ENCODE measurements at places on chromosomes 16 and 17.
A peak's percentile ranks its signal among the peaks of the same experiment; 100 is the strongest.

GRCh38 chr16:19710991-19711545 lies 7.0 kb downstream of the KNOP1 start:
- no peak for DNase-seq

GRCh38 chr16:75317101-75317522 lies 65.7 kb upstream of the BCAR1 start:
- no peak for DNase-seq

DNA sequence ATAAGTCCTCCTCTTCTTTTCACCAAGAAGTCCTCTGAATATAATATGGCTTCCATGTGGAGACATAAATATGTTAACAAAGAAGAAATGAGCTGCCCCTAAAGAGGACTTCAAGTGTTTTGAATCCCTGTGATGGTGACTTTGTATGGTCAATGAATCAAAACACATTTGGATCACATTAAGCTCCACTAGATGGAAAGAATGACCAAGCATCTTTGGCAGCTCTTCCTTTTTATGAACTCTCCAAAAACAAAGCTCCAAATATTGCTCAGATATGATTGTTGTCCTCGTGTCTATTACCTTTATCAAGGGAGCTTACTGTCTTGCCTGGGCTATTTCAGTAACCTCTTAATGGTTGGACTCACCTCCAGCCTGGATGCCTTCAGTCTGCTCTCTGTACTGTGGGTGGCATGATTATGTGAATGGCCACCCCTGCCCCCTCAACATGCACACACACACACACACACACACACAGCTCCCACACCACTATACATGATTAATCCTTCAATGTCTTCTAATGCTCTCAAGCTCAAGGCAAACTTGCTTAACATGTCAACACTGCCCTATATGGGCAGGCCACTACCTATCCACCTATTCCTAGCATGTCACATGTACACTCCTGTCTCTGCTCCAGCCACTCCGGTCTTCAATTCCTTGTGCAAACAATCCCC lies 346.6 kb upstream of the SALL1 start:
- DNase-seq, result no peak

GRCh38 chr17:3440451-3440850 lies 6.8 kb upstream of the OR1E2 start:
- no peak for DNase-seq

- no peak for DNase-seq
Observed at GRCh38 chr17:68296217-68297191, 5.2 kb downstream of the ARSG start.

- peak; percentile 42 for DNase-seq
Observed at GRCh38 chr17:2122641-2123302, 67.9 kb downstream of the HIC1 start.

GRCh38 chr16:53372992-53373871 lies 61.0 kb upstream of the RBL2 start:
- DNase-seq, result no peak

DNA sequence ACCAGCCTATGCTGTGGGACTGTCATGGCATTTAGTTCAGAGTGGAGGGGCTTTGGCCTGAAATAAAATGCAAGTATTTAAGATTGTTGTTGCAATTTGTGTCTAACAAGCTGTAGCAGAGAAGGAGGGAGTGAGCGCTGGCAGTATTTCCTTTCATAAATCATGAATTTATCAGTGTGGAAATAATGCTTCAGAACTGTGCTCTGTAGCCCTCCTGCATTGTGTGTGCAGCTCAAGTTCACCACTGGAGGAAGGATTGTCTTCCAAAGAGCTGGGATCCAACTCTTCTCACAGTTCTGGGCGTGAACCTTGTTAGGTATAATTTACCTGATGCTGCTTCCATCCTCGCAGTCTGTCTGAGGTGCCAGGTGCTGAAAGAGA lies 15.1 kb downstream of the SNX11 start:
- DNase-seq, result no peak

DNA sequence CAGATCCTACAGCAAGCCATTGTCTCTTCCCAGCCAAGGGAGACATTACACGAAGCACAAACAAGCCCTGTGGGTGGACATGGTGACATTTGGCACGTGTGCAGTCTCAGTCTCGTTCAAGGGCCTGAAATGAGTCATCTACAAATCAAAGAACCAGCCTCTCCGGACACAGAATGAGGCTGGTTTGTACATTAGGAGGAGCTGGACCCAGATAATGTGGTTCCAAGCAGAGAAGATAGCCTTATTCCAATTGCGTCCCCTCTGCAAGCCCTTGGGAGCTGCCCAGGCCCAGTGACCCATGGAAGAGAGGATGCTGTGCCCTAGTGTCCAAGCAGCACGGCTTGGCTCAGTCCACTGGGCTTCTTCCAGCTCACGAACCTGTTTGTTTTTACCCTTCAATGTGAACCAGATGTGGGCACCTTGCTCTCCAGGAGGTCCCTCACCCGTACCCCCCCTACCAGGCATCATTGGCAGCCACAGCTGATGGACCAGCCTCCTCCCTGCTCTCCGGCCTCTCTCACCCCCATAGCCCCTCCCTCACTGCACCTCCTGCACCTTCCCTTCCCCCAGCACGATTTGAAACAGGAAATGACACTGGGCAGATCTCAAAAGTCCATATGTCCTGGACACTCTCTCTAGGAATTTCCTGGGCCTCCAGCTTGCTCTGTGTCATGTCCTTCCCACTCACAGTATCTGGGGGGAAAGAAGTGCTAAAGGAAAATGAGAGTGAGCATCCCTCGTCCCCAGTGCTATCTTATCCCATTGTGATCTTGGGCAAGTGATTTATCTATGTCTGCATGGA lies 26.2 kb downstream of the KPNA2 start:
- no peak for DNase-seq

- DNase-seq, result no peak
Observed at GRCh38 chr16:14232106-14232864, 161.2 kb downstream of the MRTFB start.

DNA sequence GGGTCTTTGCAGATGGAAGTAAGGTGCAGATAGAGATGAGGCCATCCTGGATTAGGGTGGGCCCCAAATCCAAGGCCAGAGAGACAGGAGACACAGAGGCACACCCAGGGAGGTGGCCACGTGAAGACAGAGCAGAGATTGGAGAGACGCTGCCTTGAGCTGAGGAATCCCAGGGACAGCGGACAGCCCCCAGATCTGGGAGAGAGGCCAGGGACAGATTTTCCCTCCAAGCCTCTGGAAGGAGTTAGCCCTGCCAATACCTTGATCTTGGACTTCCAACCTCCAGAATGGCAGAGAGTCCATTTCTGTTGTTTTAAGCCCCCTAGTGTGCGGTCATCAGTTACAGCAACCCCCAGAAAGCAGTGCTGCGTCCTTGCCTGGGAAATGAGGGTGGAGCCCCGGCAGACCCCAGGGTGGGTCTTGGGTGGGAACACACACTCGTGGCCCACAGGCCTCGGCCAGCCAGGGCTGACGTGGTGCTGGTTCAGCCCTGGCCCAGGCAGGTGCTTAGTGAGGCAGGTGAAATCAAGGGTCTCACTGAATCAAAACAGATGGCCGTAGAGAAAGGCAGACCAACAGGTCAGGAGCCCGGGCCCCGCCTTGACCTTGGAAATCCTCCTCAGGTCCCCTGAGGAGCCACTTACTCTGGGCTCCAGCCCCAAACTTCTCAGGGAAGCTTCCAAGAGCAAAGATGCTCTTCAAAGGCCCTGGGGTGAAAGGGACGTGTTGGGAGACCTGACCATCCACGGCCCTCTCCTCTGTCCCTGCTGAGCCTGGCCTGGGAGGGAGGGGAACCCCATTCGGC lies 169.3 kb downstream of the RBFOX3 start:
- DNase-seq, result no peak

GRCh38 chr17:77208217-77208808 lies 67.5 kb downstream of the SEC14L1 start:
- DNase-seq, result peak; percentile 71

GRCh38 chr17:83196366-83196765 lies 117.0 kb downstream of the METRNL start:
- DNase-seq, result no peak

DNA sequence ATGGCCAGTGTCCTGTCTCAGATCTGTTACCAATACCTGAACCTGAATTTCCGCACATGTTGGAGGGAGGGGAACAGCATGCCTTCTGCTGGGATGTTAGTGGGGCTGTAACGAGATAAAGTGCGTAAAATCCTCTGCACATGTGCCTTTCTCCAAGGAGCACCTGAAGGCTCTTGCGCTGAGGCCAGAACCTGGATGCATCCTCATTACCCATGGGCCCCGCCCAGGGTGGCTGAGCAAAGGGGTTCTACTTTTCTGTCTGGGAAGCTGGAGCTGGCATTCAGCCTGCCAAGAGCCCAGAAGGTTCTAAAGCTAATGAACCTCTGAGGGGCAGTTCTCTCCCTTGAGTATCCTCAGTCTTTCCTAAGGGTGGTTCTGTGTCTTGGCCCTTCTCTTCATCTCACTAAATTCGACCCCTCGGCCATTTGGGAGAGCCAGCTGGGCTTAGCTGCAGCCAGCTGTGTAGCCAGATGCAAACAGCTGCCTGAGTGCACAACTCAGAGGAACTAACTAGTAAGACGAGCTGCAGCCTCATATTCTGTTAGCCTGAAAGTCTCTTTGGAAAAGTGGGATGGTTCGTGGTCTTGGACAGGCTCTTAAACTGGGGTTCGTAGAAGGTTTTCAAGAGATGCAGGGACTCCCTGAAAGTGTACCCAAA lies 2.5 kb downstream of the ITGA3 start:
- DNase-seq, result no peak

GRCh38 chr16:4373909-4374742 lies 2.5 kb downstream of the VASN start:
- DNase-seq, result peak; percentile 51

DNA sequence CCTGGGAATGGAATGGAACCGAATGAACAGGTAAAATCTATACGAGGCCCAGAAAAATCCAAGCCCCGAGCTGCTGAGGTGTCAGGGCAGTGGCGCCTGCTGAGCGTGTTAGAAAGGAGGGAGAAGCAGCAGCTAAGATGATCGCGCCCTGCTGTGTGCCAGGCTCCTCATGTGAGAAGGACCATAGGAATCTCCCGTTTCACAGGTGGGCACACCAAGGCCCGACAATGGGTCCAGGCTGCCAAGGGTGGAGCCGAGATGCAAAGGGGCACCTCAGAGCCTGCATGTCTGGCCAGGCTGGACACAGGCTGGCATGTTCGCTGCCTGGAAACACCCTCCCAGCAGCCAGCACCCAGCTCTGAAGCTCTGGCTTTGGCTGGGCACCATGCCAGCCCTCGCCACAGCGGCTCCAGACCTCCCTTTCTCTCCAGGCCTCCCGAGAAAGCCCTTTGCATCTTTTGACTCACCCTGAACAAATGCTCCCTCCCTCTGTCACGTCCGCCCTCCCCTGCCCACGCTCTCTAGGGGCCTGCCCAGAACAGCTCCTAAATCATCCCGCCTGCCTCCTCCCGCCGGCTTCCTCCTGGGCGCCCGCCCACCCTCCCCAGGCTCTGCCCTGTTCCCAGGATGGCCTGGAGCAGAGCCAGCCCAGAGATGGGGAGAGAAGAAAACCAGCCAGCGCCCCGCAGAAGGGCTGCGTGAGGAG lies 217.8 kb upstream of the GSE1 start:
- peak; percentile 34 for DNase-seq

DNA sequence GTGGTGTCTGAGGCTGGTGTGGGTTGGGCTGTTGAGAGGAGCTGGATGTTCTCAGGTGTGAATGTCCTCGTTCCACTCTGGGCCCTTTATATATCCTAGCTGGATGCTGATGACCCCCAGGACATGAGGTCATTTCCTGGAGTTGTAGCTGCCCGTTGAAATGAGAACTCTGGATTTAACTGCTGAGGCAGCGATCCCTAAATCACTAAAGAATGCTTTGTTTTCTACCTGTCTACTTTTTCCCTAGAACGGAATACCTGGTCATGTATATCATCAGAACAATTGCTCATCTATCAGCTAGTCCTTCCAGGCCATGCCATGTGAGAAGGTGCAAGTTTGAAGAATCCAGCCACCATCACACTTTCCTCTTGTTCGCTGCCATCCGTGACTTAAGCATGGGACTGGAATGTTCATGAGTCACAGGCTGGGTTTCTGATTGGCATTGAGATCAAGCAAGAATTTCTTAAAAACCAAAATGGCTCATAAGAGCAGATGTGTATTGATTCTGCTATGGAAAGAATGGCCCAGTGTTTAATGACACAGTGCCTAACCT lies at the start of gene KRTAP2-3:
Gene KRTAP2-3, minus strand, starts transcription at position 63 of the 553 bp plus-strand sequence. CDS start 64 bp downstream, outside the sequence.
- no peak for DNase-seq

GRCh38 chr17:16258901-16259300 lies 41.9 kb downstream of the PIGL start:
- DNase-seq, result no peak

- DNase-seq, result no peak
Observed at GRCh38 chr16:54817432-54817831, 113.2 kb upstream of the IRX5 start.

DNA sequence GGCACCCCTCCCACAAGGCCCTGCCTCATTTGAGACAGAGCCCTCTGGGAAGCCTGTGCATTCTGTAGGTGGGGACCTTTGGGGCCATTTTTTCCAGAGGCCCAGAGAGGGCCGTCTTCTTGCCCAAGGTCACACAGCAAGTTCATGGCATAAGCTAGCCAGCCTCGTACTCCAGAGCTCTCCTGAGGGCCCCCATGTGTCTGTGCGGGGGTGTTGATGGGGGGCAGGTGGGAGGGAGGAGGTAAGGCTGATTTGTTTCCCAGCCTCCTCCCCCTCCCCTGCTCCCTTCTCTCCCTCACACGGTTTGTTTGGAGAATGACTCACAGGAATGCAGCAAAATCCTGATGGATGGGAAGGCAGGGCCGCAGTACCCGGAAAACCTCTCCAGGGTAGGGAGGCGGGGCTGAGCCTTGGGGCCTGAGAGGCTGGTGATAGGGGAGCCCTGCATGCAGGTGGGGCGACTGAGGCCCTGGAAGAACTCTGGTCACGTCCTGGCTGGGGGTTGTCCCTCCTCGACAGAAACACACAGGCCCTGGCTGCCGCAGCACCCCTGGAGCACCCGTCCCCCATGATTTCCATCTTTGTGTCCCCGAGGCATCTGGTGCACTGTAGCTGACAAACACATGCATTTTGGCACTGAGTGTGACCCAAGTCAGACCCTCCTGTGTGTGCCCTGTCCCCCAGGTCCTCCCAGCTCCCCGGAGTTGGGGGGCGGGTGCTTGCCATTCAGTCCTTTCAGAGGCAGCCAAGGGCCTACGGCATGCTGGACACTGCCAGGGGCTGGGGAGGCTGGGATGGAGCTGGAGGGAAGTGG lies 29.7 kb downstream of the RAI1 start:
- no peak for DNase-seq

- no peak for DNase-seq
Observed at GRCh38 chr17:69913616-69914015, 161.4 kb upstream of the KCNJ16 start.

DNA sequence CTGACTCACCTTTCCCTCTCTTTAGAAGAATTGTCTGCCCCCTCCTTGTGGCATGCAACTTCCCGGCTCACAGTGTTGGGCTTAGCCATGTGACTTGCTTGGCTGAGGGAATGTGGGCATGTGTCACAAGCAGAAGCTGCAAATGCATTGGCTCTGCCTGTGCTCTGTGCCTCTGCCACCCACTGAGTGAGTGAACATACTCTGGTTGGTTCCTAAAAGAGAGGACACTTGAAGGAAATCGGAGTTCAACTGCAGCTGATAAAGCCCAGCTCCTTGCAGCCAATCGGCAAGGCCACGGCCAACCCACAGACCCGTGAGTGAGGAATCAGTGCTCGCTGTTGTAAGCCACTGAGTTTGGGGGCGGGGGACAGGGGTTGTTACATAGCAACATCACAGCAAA lies 10.9 kb upstream of the GINS2 start:
- DNase-seq, result peak; percentile 67

GRCh38 chr17:9893411-9894012 lies 11.6 kb downstream of the RCVRN start:
- no peak for DNase-seq

Measured in cerebellum (tissue), 4 donors.